ENCODE measurements at places on chromosomes 1 and 21.
A peak's percentile ranks its signal among the peaks of the same experiment; 100 is the strongest.

DNA sequence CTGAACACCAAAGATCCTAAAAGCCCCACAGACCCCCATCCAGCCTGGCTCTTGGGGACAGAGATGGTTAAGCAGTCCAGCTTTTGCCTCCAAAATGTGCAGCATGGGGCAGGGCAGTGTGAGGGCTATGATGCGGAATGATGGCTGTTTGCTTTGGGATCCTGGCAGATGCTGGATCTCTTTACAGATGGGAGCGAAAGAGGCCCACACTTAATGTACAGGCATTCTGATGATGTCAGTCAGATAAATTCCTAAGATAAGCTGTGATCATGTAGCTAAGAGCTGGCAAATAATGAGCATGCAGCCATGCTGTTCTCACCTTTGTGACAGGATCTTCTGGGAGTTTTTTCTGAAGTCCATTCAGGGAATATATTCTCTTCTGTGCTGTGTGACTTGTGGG is 17.6 kb upstream of the KCNQ4 start:
- DNase-seq = no peak

DNA sequence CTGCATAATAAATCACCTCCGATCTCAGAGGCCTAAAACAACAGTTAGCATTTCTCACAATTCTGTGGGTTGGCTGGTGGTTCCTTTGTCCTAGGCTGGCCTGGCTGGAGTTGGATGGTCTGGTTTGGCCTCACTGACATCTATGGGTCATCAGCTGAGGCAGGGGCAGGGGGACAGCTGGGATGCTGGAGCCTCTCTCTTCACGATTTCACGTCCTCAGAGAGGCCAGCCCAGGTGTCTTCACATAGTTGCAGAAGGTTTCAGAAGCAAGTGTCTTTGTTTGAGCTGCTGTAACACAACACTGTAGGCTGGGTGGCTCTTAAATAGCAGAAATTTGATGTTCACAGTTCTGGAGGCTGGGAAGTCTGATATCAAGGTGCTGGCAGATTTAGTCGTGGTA is 155.5 kb upstream of the CACNA1E start:
- DNase-seq = no peak

DNA sequence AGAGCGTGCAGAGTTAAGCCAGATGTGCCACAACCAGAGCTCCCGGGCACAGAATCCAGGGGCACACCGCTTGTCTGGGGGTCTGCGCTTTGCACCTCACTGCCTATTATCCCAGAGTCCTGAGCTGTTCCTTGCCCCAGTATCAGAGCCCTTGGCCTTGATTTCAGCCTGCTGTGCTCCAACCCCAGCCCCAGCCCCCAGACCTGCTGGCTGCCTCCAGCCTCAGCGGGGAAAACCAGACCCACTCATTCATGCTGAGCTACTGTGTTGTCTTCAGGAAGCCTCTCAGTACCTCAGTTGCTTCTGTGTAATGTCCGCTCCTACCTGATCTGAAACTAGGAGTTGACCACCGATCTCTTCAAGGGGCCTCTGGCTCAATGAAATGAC is 1.1 kb downstream of the IKBKE start:
- DNase-seq = no peak

DNA sequence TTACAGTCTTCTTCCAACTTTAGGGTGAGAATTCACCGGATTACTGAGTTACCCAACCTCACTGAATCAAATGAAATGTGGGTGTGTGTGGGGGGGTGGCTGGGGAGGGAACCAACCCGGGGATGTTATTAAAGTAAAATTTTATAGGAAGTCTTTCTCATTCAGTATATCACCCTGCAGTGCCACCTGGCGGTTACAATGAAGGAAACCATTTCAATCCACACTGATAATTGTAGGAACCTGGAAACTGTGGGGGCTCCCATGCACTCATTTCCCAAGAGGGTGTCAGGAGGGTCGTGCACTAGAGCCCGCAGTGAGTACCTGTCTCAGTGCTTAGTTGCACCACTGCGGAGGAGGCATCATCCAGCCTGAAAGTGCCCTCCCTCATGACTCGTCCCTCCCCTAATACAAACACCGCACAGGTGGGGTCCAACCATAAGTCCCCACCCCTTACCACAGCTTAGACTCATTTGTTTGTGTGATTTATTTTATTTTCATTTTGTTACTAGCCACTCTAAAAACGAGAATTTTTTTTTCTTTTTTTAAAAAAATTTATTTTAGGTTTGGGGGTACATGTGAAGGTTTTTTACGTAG is 29.1 kb upstream of the IGSF5 start:
- peak; percentile 14 for DNase-seq

DNA sequence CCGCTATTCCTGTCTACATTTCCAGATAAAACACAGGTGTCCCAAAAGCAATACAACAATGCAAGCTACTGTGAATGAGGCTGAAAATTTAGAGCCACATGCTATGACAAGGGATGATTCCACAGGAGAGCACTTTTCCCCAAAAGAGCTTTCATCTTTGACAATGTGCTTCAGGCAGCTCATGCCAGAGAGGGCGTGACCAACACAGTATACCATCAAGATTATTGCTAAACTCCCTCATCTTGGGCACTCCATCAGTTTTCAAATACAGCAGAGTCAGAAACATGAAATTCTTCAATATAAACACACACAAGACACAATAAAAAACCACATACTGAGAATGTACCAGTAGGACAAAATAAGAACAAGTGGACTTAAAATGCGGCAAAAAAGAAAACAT is 6.7 kb downstream of the GON4L start:
- no peak for DNase-seq

DNA sequence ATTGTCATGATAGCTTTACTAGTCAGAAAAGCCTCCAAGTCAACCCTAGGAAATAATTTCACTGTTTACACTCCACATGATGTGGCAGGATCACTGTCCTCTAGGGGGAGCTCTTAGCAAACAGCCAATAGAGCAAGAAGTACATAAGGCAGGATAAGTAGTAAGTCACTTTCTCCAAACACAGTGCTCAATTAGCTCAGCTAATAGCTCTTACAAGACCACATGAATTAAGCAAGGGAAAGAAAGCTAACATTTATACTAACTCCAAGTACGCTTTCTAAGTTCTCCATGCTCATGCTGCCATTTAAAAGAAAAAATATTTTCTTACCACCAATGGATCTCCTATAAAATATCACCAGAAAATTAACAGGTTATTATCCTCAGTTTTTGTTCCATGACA is 66.9 kb upstream of the LRIF1 start:
- peak; percentile 23 for DNase-seq

- DNase-seq = no peak
These were observed 30.7 kb upstream of the WASF2 start for GRCh38 chr1:27520651-27521050.

GRCh38 chr1:194042736-194043135 is 856.3 kb upstream of the B3GALT2 start:
- DNase-seq = no peak

- no peak for DNase-seq
These were observed 334.6 kb downstream of the RGS7 start for GRCh38 chr1:241022366-241022765.

- no peak for DNase-seq
These were observed 10.3 kb upstream of the FAM20B start for GRCh38 chr1:179015396-179015795.

- no peak for DNase-seq
These were observed 73.0 kb upstream of the LAPTM5 start for GRCh38 chr1:30830537-30830936.

DNA sequence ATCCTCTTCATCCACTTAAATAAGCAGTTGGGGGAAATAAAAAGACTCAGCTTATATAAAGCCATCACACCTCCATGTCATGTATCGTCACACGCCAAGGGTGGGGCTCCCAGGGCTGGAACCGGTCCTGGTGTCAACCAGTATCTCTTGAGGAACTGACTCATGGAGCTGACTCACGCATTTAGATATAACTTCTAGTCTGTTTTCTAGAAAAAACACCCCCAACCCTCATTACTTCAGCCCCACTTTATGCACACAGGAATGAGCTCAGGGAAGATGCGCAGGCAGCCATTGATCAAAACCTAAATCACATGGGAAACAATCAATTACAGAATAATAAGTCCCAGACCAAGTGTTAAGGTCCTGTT is 6.9 kb upstream of the IL22RA1 start:
- peak; percentile 36 for DNase-seq

DNA sequence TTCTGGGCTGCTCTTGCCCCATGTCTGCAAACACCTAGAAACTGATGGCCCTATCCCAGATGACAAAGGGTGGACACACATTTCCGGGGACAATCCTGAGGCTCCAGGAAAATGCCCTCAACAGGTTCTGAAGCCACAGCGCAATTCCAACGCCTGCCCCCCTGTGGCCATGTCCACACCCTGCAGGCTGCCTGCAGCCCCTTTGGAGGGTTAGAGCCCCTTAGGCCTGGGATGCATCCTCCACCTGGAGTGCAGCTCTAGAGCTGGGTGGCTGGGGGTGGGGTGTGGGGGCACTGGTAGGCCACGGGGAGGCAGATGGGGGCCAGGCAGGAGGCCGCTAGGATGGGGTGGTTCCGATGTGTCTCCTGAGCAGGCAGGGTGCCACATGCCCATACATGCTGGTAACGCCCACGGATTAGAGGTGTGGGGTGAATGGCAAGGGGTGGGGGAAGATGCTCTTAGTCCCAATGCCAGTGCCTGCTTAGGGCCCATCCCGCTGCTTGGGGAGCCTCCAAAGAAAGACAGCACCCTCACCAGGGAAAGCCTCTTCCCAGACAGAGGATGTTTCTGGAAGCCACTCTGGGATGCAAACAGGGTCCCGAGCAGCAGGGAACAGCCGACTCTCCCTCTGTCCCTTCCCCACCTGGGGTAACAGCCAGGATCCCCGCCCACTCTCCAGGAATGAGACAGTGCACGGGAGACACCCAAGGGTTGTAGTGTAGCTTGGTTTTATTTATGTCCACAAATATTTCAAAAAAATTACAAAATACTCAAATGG is 34.0 kb downstream of the SLC45A1 start:
- no peak for DNase-seq

DNA sequence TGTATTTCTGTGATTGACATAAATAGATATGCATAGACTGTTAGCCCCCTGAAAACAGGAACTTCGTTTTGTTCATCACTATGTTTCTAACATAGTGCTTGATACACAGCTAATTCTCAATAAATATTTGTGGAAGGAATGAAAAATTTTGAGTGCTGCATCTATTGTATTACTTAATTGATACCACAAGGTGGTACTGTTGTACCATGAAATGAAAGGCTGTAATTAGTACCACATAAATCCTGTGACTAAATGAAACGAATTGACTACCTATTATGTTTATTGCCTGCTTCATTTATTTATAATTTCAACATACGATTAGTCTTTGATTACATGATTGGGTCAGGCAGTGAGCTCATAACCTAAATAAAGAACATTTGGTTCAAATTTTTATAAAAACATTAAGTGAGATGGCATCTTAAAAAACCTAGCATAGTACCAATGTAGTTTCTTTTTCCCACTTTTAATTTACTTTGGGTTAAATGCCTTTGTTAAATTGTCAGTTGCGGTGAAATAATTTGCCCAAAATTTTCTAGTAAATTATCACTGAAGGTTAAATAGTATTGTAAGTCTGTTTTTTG is 15.0 kb upstream of the TGFB2 start:
- DNase-seq = no peak

DNA sequence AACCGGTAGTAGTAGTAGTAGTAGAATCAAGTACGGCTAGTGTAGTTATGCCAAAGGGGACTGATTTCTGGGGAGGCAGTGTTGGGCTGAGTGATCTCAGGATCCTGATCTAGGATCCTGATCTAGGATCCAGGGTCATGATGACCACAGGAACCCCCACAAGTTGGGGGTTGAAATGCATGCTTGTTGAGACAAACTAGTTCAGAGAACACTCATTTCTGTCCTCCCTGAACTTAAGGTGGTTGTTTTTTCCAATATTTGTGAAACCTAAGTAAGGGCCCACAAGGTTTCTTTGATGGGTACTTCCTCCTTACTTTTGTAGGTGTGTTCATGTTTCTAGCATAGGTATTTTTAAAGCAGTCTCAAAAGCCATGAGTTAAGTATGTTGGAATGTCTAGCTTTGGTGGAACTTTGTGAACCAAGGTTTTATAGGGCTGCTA is 33.9 kb upstream of the PDC start:
- no peak for DNase-seq

DNA sequence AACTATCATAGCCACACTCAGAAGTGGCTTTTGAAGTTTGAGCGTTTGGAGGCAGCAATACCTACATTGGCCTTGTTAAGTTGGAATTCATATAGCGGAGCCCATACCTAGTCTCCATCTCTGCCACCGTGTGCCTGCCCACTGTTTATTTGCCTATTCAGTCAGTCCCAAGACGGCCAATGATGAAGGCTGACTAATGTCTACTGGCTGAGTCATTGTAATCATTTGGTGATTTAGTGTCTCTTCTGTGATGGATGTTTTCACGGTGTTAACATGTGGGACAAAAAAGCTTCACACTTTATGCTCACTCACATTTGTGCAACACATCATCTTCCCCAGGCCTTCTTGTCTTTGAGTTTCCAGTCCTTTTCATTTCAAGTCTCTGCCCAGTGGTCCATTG is 92.6 kb upstream of the PBX1 start:
- DNase-seq = no peak

GRCh38 chr21:45200581-45201296 is 87.0 kb downstream of the POFUT2 start:
- DNase-seq = no peak

- DNase-seq = no peak
These were observed 3.2 kb downstream of the TCEA3 start for GRCh38 chr1:23421343-23421742.

- no peak for DNase-seq
These were observed 159.0 kb upstream of the ZC3H12A start for GRCh38 chr1:37315371-37315846.

- no peak for DNase-seq
These were observed 375.7 kb upstream of the B3GALT2 start for GRCh38 chr1:193562121-193562520.

DNA sequence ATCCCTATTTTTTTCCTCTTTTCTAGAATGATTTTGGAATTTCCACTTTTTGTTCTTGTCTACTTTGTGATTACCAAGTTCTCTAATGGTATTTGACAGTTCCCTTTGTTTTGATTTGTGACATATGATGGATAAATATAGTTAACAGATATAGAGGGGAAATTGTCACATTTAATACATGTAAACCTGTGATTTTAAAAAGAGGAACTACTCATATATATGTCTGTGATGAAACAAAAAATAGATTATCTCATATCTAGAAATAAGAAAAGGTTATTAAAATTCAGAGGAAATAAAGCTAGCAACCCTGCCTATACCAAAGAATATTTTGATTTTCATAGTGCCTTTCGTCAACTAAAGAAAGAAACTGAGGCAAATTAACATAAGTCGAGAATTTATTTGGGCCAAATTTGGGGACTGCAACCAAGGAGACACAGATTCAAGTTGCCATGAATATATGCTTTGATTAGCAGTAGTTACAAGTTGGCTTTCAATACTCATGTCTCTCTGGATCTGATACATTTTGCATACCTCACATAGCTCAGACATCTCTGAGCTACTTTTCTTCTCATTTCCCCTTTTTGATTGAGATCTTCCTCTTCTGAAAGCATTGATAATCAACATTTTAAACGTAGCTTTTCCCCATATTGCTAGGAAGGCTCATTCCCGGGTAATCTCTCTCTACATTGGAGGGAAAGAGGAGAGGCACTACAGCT is 15.6 kb upstream of the C21orf91 start:
- no peak for DNase-seq

Data from stimulated activated CD8-positive, alpha-beta memory T cell treated with anti-CD3 and anti-CD28 coated beads, Interleukin-4, amount 100 ng/mL, for 24 hours (primary cell).